ENCODE measurements at places on chromosomes 5 and 9.
A peak's percentile ranks its signal among the peaks of the same experiment; 100 is the strongest.

DNA sequence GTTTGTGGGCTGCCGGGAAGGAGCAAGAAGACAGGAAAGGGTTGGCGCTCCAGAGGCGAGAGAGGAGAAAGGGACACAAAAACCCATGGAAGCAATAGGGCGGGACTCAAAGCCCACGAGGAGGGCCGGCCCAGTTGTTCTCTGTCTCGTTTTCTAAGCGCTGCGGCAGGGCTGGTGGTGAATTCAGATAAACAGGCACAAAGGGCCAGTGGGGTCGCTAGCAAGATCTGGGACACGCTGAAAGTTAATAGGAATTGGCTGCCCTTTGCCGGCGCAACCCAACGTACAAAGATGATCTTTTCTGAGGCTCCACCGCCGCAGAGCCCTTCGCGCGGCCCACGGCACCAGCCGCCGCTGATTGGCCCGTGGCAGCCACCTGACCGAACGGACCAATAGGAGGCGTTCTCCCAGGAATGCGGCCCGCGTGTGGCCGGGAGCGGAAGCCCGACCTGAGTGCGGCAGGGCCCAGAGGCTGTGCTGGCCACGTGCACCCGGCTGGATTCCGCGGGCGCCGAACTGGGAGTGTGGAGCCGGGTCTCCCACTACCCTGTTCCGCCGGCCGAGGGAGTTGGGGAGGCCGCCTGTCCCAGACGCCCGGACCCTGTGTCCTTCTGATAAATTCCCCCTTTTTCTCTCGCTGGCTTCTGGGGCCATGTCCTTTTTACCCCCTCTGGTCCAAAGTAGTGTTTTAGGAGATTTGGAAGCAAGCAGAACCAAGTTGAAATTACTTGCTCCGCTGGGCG lies 16.8 kb upstream of the NSD1 start:
- DNase-seq = peak; percentile 72

- DNase-seq = no peak
Observed at GRCh38 chr5:95528565-95528964, 26.2 kb downstream of the SKIC3 start.

- no peak for DNase-seq
Observed at GRCh38 chr5:24681106-24681505, 36.3 kb upstream of the CDH10 start.

GRCh38 chr5:66406761-66407336 lies 189.3 kb upstream of the MAST4 start:
- no peak for DNase-seq

GRCh38 chr9:104386425-104387069 lies 117.5 kb upstream of the OR13F1 start:
- DNase-seq = no peak

GRCh38 chr5:61953913-61954312 lies 352.1 kb upstream of the KIF2A start:
- DNase-seq = no peak

- DNase-seq = no peak
Observed at GRCh38 chr5:1727571-1727970, 72.1 kb downstream of the MRPL36 start.

- no peak for DNase-seq
Observed at GRCh38 chr5:176732306-176732705, 78.1 kb upstream of the UNC5A start.

DNA sequence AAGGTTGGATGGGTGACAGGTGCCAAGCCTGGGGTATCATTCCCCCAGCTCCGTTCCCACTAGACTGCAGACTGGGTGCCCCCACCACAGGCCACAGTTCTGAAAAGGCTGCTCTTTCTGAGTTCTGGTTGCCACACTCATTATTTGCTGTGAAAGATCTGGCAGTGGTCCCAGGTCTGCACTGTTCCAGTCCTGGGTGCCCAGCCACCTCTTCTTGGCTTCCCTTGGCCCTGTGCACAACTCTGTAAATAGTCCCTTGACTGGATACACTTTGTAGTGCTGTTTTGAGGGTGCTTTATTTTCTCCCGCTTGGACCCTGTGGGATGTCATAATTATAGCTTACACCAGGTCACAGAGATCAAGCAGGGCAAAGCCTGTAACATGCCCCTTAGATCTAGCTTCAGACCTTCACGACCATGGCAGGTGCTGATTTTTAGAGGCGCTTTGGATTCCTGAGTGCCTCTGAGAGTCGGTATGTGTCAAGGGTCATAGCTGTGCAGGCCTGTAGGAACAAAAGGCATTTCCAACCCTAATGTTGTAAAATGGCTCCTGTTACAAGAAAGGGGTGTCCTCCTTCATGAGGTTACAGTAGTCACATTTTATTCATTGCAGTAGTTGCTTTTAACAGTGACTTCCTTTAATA lies 344.9 kb downstream of the ICE1 start:
- no peak for DNase-seq

DNA sequence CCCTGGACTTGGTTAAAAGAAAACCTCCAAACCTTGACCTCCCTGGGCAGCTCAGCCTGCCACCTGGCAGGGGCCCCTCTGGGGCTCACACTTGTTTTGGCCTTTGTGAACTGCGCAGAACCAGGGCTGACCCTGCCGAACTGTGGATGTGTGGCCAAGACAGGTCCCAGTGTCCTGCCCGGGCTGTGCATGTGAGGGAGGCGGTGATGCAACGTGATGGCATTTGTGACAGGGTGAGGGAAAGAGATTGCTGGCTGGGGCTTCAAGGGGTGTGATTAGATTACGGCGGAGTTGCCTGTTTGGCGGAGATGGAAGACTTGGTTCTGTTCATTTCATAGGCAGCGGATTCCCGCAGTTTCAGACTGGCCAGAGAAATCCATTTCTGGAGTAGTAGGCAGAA lies 30.4 kb upstream of the NKX2-5 start:
- DNase-seq = no peak

DNA sequence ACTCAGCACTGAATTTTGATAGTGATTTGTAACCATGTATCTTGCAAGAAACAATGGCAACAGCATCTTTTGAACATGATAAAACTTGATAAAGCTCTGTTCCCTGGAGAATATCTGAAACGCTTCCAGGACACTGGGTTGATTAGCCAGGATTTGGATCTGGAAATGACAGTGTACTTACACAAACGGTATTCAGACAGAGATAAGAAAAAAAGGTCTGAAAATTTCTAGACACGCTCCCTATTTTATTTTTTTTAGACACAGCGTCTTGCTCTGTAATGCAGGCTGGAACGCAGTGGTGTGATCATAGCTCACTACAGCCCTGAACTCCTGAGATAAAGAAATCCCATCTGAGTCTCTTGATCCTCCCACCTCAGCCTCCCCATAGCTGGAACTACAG lies 109.0 kb downstream of the GNAQ start:
- DNase-seq = no peak

GRCh38 chr5:84362061-84362720 lies 22.5 kb downstream of the EDIL3 start:
- no peak for DNase-seq

DNA sequence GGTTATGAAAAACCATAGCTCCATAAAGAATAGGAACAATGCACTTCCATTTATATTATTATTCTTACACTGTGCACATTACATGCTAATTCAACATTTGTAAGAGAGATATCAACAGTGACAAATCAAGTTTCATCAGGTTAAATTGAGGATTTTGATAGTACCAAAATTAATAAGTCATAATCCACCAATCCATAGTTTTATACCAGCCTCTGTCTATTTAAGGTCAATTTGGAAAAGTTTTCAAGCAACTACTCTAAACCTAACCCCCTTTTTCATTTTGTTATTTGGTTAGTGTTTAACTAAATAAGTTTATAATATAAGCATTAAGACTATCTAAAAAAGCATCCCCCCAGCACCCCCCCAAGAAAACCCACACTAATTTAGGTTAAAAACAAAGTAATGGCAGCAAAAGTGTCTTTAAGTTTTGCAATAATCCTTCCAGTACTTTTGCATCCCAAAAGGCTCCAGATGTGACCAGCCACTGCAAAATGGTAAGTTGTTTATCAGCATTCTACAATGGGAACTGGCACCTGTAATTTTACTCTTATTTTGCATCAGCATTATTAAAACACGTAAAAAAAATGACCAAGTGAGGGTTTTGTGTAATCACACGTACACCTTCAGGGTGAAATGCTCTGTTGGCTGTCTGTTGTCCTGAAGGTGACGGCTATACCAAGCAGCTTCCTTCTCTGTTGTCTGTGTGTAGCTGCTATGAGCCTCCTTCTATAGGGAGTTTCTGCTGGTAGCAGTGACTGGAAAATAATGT lies 36.8 kb upstream of the SSBP2 start:
- DNase-seq = no peak

GRCh38 chr5:126009566-126009965 lies 413.6 kb upstream of the GRAMD2B start:
- no peak for DNase-seq

- DNase-seq = no peak
Observed at GRCh38 chr5:61632064-61632463, 300.0 kb downstream of the ZSWIM6 start.

DNA sequence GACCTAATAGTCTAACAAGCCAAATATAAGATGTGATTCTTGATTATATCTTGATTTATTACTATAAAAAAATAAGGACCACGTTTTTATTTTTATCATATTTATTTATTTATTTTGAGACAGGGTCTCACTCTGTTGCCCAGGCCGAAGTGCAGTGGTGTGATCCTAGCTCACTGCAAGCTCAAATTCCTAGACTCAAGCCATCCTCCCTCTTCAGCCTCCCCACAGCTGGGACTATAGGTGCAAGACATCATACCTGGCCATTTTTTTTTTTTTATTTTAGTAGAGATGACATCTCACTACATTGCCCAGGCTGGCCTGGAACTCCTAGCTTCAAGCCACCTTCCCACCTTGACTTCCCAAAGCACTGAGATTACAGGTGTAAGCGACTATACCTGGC lies 61.0 kb upstream of the LARP1 start:
- DNase-seq = no peak

DNA sequence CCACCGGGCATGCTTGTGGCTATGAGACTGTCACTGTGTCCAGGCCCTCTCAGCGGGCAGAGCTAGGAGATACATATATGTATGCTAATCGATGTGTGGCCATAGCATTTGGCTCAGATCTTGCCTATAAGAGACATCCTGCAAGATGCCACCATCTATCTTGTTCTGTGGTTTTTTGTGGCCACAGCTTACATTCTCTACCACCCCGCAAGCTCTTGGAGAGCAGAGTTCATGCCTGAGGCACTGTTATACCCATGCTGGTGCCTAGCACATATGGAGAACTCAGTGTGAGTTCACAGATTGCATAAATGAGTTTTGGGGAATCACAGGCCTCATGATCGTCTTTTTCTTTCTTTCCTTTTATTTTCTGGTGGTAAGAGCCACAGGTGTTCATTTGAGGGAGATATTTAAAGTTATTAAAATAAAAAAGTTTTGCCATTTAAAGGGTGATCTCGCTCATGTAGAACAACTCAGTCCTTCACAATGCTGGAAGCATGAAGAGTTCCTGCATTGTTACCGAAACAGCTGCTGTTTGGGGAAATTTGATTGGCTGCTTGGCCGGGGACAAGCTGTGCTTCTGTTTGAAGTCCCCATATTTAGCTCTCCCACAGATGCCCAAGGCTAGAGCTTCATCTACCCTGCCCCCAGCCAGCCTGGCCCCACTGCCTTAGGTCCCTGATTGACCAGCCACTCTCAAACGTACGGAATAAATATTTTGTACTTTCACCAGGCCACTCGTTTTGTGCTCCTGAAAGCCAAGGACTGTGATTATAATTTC lies 169.2 kb upstream of the MAP1B start:
- DNase-seq = no peak

DNA sequence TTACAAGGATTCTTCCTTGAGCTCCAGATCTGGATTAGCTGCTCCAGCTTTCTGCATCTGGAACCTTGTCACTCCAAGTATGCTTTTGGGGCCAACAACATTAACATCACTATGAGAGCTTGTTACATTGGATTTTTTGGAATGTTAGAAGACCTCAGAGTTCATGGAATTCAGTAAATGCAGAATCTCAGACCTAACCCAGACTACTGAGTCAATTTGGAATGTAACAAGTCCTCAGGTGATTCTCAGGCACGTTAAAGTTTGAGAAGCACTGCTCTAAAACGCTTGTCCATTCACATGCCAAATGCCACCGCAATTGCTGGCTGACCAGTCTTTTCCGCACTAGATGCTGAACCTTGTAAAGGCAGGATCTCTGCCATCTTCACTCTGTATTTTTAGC lies 251.4 kb upstream of the TRIM32 start:
- no peak for DNase-seq

DNA sequence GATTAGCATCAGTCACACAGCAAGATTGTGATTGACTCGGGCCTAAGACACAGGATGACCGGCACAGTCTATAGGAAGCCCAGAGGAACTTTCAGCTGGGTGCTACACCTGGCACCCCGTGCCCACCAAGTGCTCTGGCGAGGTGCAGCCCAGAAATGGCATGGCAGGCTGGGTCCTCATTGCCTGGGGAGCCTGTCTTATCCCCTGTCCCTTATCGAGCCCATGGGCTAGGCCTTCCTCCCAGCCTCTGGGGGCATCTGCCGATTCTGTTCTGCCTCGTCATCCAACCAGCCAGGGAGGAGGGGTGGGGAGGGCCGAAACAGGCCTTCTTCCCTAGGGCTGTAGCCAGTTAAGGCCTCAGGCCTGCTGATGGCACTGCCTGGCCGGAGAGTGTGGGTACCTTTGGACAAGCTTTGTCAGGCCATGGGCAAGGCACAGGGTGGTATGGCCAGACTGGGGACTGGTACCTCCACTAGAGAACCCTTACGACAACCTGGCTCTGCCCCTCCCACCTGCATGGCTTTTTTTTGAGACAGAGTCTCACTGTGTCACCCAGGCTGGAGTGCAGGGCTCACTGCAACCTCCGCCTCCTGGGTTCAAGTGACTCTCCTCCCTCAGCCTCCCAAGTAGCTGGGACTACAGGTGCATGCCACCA lies 1.6 kb downstream of the GRK6 start:
- no peak for DNase-seq

DNA sequence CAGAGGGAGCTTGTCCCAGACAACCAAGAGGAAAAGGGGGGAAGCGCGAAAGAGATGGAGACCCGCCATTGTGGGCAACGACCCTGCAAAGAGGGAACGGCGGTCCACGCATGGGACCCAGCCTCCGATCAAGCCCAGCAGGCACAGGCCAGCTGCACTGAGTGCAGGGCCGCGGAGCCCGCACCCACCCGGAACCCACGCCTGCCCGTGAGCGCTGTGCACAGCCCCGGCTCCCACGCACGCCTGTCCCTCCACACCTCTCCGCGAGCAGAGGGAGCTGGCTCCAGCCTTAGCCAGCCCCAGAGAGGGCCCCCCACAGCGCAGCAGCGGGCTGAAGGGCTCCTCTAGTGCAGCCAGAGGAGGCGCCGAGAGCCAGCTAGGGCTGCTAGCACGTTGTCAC lies 416.5 kb downstream of the DMRTA1 start:
- no peak for DNase-seq

DNA sequence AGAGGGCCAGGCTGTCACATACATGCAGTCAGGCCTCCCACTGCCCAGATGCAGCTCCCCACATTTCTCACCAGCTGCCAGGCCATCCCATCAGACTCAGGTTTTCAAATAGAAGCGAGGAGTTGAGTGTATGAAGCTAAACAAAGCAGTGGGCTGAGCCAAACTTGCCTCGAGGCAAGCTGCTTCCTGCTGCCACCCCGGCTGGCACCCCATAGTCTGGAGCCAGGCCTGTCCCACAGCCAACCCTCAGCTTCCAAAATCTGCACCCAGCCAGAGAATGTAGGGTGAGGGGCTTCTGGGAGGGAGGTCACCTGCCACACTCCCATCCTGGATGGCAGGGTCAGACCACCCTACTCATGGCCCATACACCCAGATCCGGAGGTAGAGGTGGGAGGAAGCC lies 22.3 kb upstream of the ALDH1B1 start:
- DNase-seq = no peak

GRCh38 chr9:129185991-129186390 lies 7.9 kb upstream of the IER5L start:
- DNase-seq = no peak

Data from stimulated activated CD8-positive, alpha-beta memory T cell treated with anti-CD3 and anti-CD28 coated beads, Interleukin-15, amount 100 ng/mL, for 4 hours (primary cell).